Retinal pigment epithelial cell (primary cell): ENCODE measurements at places on chromosomes 16 and 17.

- DNase-seq = no peak
These were observed 46.3 kb downstream of the SNX11 start for GRCh38 chr17:48153691-48154358.

- no peak for DNase-seq
These were observed 58.0 kb downstream of the PIGL start for GRCh38 chr17:16275024-16275423.

DNA sequence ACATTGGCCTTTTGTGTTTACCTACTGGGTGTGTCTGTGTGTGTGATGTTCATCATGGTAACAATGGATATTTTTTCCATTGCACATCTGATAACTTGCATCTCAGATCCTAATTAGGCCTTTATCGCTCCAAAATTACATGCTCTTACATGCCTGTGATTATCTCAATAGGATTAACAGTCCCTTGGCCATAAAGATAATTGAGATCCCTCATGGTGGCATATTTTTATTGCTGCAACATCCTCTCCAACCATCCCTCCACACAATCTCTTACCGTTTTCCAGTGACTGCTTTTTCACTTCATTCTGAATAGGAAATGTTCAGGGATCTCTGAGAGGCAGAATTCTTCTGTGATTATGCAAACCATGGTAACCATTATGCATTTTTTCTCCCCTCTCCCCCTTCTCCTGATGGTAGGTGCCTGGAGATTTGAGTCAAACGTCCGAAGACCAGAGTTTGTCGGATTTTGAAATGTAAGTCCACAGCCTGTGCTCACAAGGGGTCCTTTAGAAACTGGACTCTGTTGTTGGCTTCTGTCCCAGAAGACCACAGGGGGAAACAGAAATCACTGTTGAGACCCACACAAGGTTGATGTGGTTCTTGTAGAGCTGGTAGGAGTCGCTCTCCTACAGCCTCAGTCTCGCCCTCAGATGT lies 405.5 kb downstream of the CPPED1 start:
- DNase-seq = no peak

- DNase-seq = no peak
These were observed 174.8 kb downstream of the UTP18 start for GRCh38 chr17:51435171-51435552.

- DNase-seq = no peak
These were observed 19.0 kb upstream of the ITPRIPL2 start for GRCh38 chr16:19094542-19095365.

DNA sequence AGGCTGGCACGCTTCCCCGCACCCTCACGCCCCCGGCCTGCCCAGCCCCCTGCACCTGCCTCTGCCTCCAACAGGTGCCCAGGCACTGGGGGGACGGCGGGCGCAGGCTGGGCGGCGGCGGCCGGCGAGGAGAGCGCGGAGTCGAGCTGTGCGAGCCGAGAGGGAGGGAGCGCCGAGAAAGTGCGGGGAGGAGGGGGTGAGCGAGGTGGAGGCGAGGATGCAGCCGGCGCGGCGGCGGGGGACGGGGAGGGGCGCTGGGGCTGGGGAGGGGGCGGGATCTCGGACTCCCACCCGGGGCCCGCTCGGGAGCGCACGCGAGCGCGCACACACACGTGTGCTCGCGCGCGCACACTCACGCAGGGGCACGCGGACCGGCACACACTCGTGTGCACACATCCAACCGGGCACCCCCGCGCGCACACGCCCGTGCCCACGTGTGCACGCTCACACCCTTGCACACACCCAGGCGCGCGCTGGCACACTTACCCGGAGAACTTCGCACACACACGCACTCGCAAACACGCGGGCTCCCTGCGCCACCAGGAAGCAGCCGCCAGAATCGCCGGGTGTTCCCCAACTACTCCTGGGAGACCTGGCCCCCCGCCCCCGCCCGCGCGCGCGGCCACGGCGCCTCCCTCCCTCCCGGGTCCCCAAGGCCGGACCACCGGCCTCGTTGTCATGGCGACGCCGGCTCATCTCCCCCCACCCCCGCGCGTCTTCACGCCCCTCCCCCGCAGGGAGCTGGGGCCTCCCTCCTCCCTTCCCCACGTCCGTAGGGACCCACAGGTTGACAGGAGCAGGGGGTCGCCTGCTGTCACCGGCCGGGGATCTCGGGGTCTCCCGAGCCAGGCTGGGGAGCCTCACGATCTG lies at the start of gene DOC2A:
TSS of gene DOC2A (minus strand) at position 184 of the 870 bp plus-strand sequence. CDS start 805 bp downstream, outside the sequence.
- no peak for DNase-seq

GRCh38 chr17:66270106-66270505 lies 32.3 kb upstream of the PRKCA start:
- no peak for DNase-seq

DNA sequence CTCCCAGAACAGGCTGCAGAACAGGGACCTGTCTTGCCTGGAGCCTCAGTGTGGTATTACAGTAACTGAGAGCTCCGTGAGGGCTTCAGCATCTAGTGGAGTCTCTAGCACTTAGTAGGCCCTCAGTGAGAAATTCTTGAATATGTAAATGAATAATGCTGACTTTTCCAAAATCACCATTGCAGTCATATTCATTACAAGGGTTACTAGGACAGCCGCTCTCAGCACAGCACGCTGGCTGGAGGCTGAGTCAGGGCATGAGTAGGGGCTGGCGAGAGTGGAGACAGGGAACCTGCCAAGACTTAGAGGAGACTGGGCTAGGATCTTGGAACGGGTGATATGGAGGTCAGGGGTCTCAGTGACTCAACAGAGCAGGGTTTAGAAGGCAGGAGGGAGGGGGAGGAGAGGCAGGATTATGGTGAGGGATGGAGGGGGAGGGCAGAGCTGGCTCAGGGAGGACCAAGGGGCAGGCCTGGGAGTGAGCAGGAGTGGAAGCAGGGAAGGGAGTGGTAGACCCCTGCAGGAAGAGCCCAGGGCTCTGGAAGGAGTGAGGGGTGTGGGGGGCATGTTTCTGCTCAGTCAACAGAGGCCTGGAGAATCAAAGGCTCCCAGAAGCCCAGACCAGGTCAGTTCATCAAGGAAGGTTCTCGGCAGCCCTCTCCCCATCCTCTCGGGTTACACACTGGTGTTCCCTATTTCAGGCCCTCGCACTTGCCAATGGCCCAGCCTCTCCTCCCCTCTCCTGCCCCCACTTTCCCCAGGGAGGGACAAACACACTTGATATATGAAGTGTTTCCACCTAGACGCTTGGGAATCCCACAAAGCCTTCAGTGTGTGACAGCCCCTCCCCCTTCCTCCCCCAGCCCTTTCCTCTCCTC lies 42.3 kb downstream of the FZD2 start:
- peak; percentile 100 for DNase-seq

- DNase-seq = no peak
These were observed 251.1 kb upstream of the CDH5 start for GRCh38 chr16:66115373-66115772.

- DNase-seq = no peak
These were observed 65.3 kb upstream of the MYOCD start for GRCh38 chr17:12600349-12600748.
